ENCODE measurements at places on chromosomes 3 and 15. TPM values are rescaled to one million over a fixed set of nuclear protein-coding genes. Genes with fewer than 3 reads are reported as not detected.

Gene IL17RC
- total RNA-seq, result 39.6 TPM

Gene EIF4A2
- total RNA-seq, result 292 TPM

Gene LRRFIP2
- total RNA-seq, result 34.1 TPM

Gene LIPC
- 1.1 TPM for total RNA-seq

Gene DLEC1
- total RNA-seq, result not detected

Gene CEP19
- total RNA-seq, result 3.1 TPM

Gene PLA2G4E
- total RNA-seq, result not detected

Gene HIGD2B
- total RNA-seq, result not detected

Gene PSMA4
- total RNA-seq, result 243 TPM

Gene ZPLD1
- 0.41 TPM for total RNA-seq

Gene GNAT1
- not detected for total RNA-seq

Gene KIF23
- total RNA-seq, result 8.6 TPM

Gene PCSK6
- 8.4 TPM for total RNA-seq

GRCh38 chr3:144586382-144586781 lies 614.8 kb downstream of the DIPK2A start:
- no peak for DNase-seq

DNA sequence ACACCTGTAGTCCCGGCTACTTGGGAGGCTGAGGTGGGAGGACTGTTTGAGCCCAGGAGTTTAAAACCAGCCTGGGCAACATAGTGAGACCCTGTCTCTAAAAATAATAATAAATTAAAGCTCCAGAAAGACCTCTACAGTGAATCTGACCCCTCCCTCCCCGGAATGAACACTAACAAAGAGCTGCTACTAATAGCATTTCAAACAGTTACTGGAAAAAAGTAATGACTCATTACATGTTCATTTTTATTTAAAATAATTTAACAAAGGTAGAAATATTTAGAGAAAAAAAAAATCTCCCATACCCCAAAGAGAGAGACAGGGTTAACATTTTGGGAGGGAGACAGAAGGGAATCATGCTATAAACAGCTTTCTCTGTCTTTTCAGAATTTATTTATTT lies 2.2 kb upstream of the UBA3 start:
- no peak for DNase-seq

GRCh38 chr3:155158346-155159037 lies 78.4 kb downstream of the MME start:
- no peak for DNase-seq

GRCh38 chr15:99253381-99254090 lies 2.3 kb downstream of the LRRC28 start:
- no peak for DNase-seq

DNA sequence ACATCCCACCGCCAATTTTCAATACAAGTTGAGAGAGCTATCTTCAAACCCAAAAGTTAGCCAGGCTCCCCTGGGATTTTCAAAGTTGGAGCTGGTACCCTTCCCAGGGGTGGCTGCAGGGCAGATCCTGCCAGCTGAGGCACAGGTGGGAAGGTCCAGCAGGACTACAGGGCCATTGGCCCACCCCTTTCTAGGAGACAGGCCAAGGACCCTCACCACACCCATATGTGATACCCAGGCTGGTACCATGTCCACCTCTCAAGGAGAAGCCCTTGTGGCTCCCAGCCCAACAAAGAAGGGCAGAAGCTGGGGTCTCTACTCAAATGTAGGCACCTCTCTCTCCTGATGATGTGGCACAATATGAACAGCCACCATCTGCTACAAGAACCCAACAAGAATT lies 8.0 kb downstream of the POC1A start:
- no peak for DNase-seq

GRCh38 chr15:40930430-40931299 lies 1.5 kb downstream of the DLL4 start:
- no peak for DNase-seq

- DNase-seq, result no peak
Measured at GRCh38 chr3:155102329-155102728, 22.2 kb downstream of the MME start.

- no peak for DNase-seq
Measured at GRCh38 chr3:181941250-181941649, 229.5 kb downstream of the SOX2 start.

DNA sequence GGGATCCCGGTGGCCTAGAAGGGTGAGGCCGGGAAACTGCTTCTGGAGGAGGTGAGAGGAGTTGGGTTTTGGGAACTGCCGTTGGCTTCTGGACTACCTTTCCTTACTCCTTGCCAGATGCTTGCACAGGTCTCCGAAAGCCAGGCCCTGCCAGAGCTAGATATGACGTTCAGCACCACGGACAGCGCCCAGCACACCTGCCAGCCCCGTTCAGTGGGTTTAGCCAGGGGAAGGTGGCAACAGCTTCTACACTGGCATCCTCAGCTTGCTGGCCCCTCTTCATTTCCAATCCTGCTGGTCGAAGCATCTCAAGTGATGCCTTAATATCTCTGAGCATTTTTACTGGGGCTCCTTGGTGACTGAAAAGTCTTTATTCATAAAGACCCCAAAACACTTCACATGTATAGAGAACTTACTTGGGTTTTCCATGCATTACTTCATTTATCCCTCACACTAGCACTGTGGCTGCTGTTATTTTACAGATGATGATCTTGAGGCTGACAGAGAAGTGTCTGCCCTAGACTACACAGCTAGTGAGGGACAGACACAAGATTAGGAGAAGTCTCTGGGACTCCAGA lies 21.9 kb downstream of the HCN4 start:
- DNase-seq, result peak; percentile 26

DNA sequence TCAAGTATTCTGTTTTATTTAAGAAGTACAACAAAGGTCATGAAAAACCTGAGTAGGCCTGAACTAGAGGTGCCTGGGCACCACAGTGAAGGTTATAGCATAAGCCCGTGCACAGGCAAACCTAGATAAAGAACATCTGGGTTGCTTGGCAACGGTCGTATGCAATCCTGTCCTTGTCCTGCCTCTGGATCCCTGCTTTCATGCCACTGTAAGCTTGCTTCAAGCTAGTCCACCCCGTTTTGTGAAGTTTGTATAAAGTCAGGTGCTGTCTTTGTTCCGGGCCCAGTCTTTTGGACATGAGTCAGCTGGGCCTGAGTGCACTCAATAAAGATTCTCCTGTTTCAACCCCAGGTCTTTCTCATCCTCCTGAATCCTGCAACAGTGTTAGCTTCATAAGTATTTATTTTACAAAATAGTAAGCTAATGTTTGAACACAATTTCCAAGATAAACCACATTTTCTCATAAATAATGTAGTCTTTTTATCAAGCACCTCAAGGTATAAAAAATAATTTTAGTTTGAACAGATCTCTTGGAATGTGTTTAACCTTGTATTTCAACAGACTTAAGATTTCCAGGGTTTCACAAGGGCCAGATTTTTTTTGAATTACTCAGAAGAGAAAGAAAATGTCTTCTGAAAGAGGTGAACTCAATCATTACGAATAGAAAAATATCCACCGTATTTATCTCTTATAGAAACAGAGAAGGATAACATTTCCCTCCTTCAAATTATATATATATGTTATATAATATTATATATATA lies 14.3 kb upstream of the SLC9C1 start:
- no peak for DNase-seq

DNA sequence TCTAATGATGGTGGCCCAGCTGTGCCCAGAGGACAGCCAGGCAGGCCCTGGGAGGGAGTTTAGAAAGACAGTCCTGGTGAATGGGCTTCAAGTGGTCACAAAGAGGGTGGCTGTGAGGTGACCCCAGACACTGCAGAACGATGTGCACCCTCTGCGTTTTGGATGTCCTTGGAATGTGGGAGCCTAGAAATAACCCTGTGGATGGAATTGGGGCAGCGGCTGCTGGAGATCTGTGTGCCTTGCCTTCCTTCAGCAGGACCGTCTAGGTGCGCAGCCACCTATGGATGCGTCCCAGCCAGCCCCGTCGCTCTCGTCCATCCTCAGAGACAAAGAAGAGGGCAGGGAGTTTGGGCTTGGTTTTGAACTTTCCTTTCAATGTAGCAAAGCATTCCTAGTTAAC lies 46.5 kb downstream of the KLHL25 start:
- no peak for DNase-seq

GRCh38 chr3:161556533-161556932 lies 59.9 kb downstream of the OTOL1 start:
- no peak for DNase-seq

- peak; percentile 37 for DNase-seq
Measured at GRCh38 chr3:150384296-150385212, 23.5 kb upstream of the TSC22D2 start.

DNA sequence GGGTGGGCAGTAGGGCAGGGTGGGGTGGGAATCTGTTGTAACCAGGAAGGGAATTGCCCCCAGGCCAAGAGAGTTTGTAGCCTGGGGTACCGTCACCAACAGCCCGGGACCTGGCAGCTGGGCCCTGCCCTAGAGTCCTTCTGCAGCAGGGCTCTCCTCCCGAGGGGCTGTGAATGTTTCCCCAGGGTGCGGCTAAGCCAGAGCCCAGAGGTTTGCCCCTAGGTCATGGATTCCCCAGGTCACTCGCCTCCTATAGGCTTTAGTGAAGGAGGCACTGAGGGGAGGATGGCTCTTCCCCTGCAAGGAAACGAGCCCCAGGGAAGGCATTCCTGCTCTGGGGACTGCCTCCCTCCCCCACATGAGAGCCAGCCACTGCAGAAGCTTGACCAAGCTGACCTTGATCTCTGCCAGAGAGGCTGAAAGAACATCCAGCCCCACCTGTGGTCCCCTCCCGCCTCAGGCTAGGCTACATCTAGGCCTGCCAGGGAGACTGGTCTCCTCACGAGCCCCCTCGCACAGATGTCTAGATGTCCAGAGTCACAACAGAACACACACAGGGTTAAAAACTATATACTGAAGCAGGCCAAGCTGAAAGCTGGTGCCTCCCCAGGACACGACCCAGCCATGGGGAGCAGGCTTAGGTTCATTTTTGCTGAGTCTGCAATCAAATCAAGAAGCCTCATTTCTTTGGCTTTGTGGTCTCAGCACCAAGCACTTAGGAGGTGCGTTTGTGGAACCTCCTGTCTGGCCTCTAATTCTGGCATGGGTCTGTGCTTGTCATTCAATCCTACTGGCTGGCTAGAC lies 69.1 kb upstream of the TAMM41 start:
- no peak for DNase-seq

DNA sequence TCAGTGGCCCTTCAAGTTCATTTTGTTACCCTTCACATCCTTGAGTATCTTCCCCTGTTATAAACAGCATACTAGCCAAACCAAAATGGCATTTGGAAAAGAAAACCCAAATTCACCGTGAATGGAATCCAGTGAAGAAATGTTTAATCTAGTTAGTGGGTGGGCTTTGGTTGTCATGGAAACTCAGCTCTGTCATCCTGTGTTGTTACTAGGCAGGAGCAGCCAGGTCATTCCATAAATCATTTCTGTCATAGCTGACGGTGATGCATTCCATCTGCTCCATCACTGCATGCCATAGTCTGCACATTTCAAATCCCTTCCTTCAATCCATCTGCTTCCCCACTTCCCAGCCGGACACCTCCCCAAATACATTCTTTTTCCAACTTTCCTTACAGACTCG lies 140.4 kb upstream of the CGNL1 start:
- no peak for DNase-seq

DNA sequence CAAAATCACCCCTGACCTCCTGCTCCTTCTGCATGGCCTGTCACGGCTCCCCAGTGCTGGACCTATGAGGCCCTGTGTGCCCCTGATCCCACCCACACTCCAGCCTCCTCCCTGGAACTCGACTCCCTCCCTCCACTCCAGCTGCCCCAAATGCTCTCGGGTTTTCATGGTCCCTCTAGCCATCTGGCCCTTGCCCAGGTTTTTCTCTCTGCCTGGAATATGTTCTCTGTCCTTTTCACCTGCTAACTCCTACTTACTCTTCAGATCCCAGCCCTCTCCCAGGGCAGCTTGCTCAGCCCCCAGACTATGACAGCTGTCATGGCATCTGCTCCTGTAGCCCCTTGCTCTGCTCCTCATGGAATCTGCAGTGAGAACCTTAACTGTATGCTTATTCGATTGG lies 30.3 kb downstream of the DUSP7 start:
- no peak for DNase-seq

DNA sequence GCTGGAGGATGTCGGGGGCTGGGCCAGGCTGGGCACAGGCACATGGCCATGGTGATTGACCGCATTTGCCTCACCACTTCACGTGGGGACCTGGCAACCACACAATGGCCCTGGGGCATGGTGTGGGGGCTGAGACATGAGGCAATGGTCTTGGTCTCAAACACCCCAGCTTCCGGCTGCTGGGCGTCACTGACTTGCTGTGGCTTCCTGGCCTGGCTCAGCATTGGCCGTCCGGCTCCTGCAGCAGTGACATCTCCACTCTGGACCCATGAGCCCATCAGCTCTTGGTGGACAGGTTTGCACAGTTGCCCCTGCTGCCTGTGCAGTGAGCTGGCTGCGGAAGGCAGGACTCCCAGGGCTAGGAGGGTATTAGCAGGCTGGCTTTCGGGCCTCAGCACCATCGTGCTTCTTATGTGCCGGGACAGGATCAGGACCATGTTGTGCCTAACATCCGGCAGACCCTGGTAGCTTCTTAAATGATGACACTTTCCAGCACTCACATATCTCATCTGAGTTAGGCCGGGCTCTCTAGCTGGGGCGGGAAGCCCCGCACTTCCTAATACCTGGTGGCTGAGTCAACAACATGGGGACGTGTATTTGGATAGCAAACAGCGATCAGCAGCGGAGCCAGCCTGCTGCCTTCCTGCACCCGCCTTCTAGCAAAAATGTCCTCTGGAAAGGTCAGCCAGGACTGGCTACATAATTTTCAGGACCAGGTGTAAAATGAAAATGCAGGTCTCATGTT lies 34.1 kb downstream of the ZNF710 start:
- no peak for DNase-seq

- DNase-seq, result no peak
Measured at GRCh38 chr3:94946683-94947082, 883.8 kb downstream of the NSUN3 start.

GRCh38 chr3:61890586-61890985 lies 329.2 kb downstream of the PTPRG start:
- DNase-seq, result no peak

- peak; percentile 31 for DNase-seq
Measured at GRCh38 chr15:45157974-45158373, 28.2 kb downstream of the DUOX1 start.

DNA sequence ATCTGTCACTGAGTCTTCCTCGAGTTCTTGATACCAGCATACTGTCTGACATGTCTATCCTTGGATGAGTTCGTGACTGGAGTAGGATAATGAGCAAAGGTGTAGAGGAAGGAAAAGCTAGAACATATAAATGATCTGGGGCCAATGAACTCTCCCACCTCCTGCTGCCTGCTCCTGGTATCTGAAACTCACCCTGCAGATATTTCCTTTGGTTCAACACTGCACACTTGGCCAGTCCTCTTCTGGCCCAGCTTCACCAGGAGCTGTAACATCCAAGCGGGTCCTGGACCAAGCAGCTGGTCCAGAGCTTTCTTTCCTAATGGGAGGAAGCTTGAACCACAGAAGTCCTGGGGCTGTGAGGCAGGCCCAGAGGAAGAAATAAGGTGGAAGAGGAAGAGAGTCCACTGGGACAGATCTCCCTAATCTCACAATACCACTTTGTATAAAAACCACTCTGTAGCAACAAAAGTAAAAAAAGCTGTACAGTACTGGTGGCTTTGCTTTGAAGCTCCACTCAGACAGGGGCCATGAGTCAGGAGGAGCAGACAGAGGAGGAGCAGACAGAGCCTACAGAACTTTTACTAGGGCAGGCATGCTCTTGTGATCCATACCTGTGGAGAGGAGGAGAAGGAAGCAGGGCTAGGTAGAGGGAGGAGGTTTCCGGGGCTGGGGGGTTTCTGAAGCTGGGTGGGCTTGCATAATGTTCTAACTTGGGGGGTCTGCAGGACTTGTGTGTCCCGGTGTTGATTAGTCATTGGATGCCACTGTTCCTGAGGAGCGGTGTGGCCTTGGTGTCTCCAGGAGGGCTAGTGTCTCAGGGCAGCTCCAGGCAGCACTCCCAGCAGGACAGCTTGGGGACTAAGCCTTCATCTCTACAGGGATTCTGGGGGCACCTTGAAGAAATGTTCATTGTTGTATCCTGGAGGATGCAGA lies 166.9 kb downstream of the ABHD5 start:
- no peak for DNase-seq

Measured in kidney epithelial cell (primary cell).